ENCODE measurements at places on chromosomes 5 and 9. TPM values are rescaled to one million over a fixed set of nuclear protein-coding genes. Genes with fewer than 3 reads are reported as not detected.

Gene IGIP
- polyA plus RNA-seq: 3.5 TPM

Gene PHYHD1
- 20.0 TPM for polyA plus RNA-seq

Gene ORM1
- not detected for polyA plus RNA-seq

Gene PCDHA10
- not detected for polyA plus RNA-seq

Gene EIF4E1B
- polyA plus RNA-seq: 0.04 TPM

Gene EIF4EBP3
- 43.8 TPM for polyA plus RNA-seq

Gene PCDHA9
- not detected for polyA plus RNA-seq

Gene CCDC192
- not detected for polyA plus RNA-seq

Gene DBH
- 0.04 TPM for polyA plus RNA-seq

Gene GPR150
- polyA plus RNA-seq: 0.64 TPM

Gene ADAMTS16
- polyA plus RNA-seq: 0.01 TPM

Gene FCN1
- polyA plus RNA-seq: 0.51 TPM

Gene DAB2IP
- 14.1 TPM for polyA plus RNA-seq

Gene ARHGEF37
- 13.4 TPM for polyA plus RNA-seq

Gene SELENOP
- 34.3 TPM for polyA plus RNA-seq

Gene BTNL3
- polyA plus RNA-seq: not detected

Gene BHMT2
- polyA plus RNA-seq: 20.8 TPM

Gene GARIN3
- not detected for polyA plus RNA-seq

Gene RAB24
- 37.4 TPM for polyA plus RNA-seq

Gene WNT8A
- not detected for polyA plus RNA-seq

Gene PCDH1
- polyA plus RNA-seq: 5.1 TPM

Gene IL33
- polyA plus RNA-seq: 2.6 TPM

Gene PCDHGA9
- 0.36 TPM for polyA plus RNA-seq

Gene HSPA4
- polyA plus RNA-seq: 41.2 TPM

Gene EPB41L4B
- 1.8 TPM for polyA plus RNA-seq

Gene TMEM203
- 47.7 TPM for polyA plus RNA-seq

Gene KIF27
- polyA plus RNA-seq: 0.73 TPM

Gene PCSK5
- polyA plus RNA-seq: 0.79 TPM

Gene DMRTA1
- 0.51 TPM for polyA plus RNA-seq

Gene HK3
- 2.6 TPM for polyA plus RNA-seq

Gene SARDH
- polyA plus RNA-seq: 0.62 TPM

Gene SLC34A1
- polyA plus RNA-seq: not detected

Gene SIT1
- 0.08 TPM for polyA plus RNA-seq

Gene ARID3C
- polyA plus RNA-seq: not detected

Gene FBXL7
- polyA plus RNA-seq: 1.6 TPM

Gene LRSAM1
- polyA plus RNA-seq: 11.6 TPM

Gene SLCO6A1
- not detected for polyA plus RNA-seq

Gene TMEM171
- 0.48 TPM for polyA plus RNA-seq

Gene TGFBI
- 18.8 TPM for polyA plus RNA-seq

Gene CNTFR
- polyA plus RNA-seq: 64.4 TPM

Gene OLFML2A
- 4.0 TPM for polyA plus RNA-seq

Gene MRPS2
- 78.8 TPM for polyA plus RNA-seq

Gene LRRC19
- not detected for polyA plus RNA-seq

Gene DDX4
- polyA plus RNA-seq: not detected

Gene IFT74
- polyA plus RNA-seq: 6.6 TPM

Gene ASS1
- 37.0 TPM for polyA plus RNA-seq

Gene GFI1B
- polyA plus RNA-seq: 0.07 TPM

Gene KLHL3
- polyA plus RNA-seq: 0.69 TPM

Gene DIPK1B
- 3.5 TPM for polyA plus RNA-seq

Gene IL9
- polyA plus RNA-seq: not detected

Gene SH2D3C
- 8.4 TPM for polyA plus RNA-seq

Gene PCDHGA12
- 0.56 TPM for polyA plus RNA-seq

Gene NR5A1
- polyA plus RNA-seq: not detected

Gene VCAN
- polyA plus RNA-seq: 2.9 TPM
